ENCODE measurements at places on chromosomes 7 and 10. TPM values are rescaled to one million over a fixed set of nuclear protein-coding genes. Genes with fewer than 3 reads are reported as not detected.
A peak's percentile ranks its signal among the peaks of the same experiment; 100 is the strongest.

- no peak for DNase-seq
- no peaks in the 10 kb centered on the region for H3K27me3 ChIP-seq
- no peak overlapping the region for H3K27ac ChIP-seq
- peaks cover 25% of the 10 kb centered on the region for H3K4me1 ChIP-seq
- H3K4me3 ChIP-seq: no peak overlapping the region
These were observed 4.3 kb downstream of the SNX8 start for GRCh38 chr7:2309889-2310331.

DNA sequence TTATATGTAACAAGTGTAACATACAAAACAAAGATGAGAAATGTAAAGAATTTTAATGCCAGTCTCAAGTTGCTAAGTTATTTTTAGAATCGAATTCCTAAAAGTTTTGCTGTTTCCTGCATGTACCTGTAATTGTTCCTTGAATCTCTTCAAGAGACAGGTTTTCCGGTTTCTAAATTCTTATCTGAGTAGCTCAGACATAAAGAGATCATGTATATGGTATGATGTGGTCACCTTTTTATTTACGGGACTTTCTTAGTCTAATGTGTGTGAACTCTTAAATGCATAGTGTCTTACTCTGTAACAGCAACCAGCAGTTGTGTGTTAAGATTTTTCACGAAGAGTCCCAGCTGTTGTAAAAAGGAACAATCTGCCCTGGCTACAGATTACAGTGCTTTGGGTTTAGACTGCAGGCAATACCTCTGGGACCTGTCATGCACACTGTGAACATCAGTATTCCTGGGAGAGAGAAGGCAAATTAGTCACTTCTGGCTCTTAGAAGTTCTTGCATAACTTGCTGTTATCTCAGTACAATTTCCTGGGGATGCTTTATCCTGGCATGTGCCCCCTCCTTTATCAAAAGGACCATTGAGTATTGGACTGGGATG is 263.4 kb downstream of the BICC1 start:
- DNase-seq: no peak
- H3K4me1 ChIP-seq: peaks cover 33% of the 10 kb centered on the region
- H3K27me3 ChIP-seq: no peaks in the 10 kb centered on the region

DNA sequence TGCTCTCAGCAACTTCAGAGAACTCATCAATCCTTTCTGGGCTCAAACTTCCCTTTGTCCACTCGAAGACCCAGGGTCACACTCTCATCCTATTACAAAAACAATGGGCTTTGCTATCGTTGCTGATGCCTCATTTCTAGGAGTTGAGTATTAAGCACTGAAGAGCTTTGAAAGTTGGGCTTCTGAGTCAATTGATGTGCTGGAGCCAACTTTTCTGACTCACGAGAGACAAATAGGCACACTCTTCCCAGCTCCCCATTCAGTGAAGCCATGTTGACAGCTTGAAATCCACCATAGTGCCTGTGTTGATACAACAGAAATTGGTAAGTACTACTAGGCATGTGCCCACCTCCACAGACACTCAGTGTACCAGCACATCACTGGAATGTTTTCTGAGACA is 97.5 kb upstream of the PRSS58 start:
- no peak overlapping the region for H3K27ac ChIP-seq
- H3K36me3 ChIP-seq: no peaks in the 10 kb centered on the region
- no peaks in the 10 kb centered on the region for H3K4me1 ChIP-seq
- DNase-seq: no peak
- H3K27me3 ChIP-seq: no peaks in the 10 kb centered on the region
- no peak overlapping the region for H3K4me3 ChIP-seq

- no peak overlapping the region for H3K4me3 ChIP-seq
- H3K4me1 ChIP-seq: no peaks in the 10 kb centered on the region
- no peak overlapping the region for H3K27ac ChIP-seq
- H3K27me3 ChIP-seq: peaks cover 15% of the 10 kb centered on the region
- no peaks in the 10 kb centered on the region for H3K36me3 ChIP-seq
These were observed 60.5 kb upstream of the PRKCQ start for GRCh38 chr10:6640433-6641040.

GRCh38 chr7:25069900-25070443 is 55.1 kb downstream of the CYCS start:
- no peaks in the 10 kb centered on the region for H3K36me3 ChIP-seq
- no peak overlapping the region for H3K27ac ChIP-seq
- DNase-seq: no peak

DNA sequence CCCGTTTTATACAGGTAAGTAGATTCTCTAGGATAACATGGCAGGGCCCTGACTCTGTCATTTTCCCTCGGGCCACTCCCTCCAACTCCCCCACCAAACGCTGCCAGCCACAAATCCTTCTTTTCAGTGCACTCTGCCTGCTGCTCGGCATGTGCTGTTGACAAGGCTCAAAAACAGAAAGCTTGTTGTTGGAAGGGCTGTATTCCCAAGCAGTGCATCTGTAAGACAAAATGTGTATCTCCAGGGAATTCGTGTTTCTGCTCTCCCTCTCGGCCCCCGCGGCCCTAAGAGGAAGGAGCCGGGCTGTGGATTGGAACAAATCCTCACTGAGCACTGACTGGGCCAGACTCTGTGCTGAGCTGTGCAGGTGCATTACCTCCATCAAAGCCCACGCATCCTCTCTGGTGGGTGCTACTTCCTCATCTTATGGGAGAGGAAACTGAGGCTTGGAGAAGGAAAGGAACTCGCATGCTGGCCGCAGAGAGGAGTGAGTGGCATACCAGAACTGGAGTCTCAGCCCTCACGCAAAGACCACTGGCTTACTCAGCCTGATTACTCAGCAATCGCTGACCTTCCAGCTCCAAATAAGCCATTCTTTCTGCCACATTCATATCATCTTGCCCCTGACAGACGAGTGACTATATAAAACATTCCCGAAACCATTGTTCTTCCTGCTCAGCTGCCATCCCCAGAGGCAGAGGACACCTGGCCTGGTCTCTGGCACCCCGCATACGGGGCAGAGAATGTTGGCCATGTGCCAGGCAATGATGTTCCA is 33.5 kb upstream of the ENO4 start:
- no peaks in the 10 kb centered on the region for H3K36me3 ChIP-seq
- no peak overlapping the region for H3K27ac ChIP-seq
- no peak overlapping the region for H3K4me3 ChIP-seq
- H3K4me1 ChIP-seq: no peaks in the 10 kb centered on the region
- no peaks in the 10 kb centered on the region for H3K27me3 ChIP-seq

DNA sequence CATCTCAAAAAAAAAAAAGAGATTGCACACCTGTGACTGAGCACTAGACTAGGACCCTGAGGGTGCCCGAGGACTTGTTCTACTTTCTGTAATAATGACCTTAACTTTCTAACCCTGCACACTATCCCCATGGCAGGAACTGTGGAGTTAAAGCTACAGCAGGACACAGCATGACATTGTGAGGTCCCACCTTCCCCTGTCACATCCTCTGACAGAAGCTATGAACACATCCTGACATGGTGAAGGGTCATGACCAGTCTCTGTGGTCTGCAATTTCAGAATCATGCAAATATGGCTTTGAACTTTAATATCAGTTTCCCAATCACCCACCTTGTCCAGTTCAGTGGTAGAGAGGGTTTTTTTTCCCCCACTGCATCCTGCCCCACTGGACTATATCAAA is 18.5 kb upstream of the SAR1A start:
- no peak overlapping the region for H3K27ac ChIP-seq
- H3K36me3 ChIP-seq: no peaks in the 10 kb centered on the region
- no peak overlapping the region for H3K4me3 ChIP-seq
- H3K4me1 ChIP-seq: peaks cover 24% of the 10 kb centered on the region
- no peaks in the 10 kb centered on the region for H3K27me3 ChIP-seq
- DNase-seq: no peak

GRCh38 chr7:27245124-27245797 is 2.7 kb downstream of the EVX1 start:
- H3K36me3 ChIP-seq: no peaks in the 10 kb centered on the region
- no peak for DNase-seq
- peak overlapping the region; percentile 51 for H3K4me3 ChIP-seq
- no peak overlapping the region for H3K27ac ChIP-seq

- no peaks in the 10 kb centered on the region for H3K27me3 ChIP-seq
- DNase-seq: no peak
- H3K4me3 ChIP-seq: no peak overlapping the region
- H3K27ac ChIP-seq: no peak overlapping the region
- peaks cover 9% of the 10 kb centered on the region for H3K4me1 ChIP-seq
These were observed 118.7 kb upstream of the SEC61G start for GRCh38 chr7:54877683-54878082.

DNA sequence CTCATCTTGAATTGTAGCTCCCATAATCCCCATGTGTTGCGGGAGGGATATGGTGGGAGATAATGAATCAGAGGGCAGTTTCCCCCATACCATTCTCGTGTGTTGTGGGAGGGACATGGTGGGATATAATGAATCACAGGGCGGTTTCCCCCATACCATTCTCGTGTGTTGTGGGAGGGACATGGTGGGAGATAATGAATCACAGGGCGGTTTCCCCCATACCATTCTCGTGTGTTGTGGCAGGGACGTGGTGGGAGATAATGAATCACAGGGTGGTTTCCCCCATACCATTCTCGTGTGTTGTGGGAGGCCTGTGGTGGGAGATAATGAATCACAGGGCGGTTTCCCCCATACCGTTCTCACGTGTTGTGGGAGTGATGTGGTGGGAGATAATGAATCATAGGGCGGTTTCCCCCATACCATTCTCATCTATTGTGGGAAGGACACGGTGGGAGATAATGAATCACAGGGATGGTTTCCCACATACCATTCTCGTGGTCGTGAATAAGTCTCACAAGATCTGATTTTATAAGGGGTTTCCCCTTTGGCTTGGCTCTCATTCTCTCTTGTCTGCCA is 271.0 kb downstream of the MAD1L1 start:
- no peak overlapping the region for H3K27ac ChIP-seq
- no peak overlapping the region for H3K4me3 ChIP-seq
- no peaks in the 10 kb centered on the region for H3K4me1 ChIP-seq
- no peaks in the 10 kb centered on the region for H3K27me3 ChIP-seq
- H3K36me3 ChIP-seq: peaks cover 11% of the 10 kb centered on the region

DNA sequence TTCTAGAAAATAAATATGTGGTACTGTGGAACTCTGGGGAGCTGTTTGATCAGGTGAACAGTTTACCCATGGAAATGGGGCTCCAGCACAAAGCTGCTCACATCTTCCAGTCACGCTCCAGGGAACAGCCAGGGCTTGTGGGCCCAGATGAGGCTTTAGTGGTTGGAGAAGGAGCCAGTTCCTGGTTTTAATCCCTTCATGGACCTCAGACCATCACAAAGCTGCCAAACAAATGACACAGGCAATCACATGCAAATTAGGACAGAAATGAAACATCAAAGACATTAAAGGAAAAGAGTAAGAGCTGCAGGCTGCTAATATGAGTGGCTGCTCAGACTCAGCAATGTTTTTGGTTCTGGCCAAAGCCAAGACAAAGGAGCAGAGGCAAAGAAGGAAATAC is 2.2 kb upstream of the ATP6V0E2 start:
- no peak for DNase-seq
- H3K4me3 ChIP-seq: no peak overlapping the region
- H3K4me1 ChIP-seq: peaks cover 23% of the 10 kb centered on the region
- H3K36me3 ChIP-seq: no peaks in the 10 kb centered on the region
- H3K27me3 ChIP-seq: no peaks in the 10 kb centered on the region

DNA sequence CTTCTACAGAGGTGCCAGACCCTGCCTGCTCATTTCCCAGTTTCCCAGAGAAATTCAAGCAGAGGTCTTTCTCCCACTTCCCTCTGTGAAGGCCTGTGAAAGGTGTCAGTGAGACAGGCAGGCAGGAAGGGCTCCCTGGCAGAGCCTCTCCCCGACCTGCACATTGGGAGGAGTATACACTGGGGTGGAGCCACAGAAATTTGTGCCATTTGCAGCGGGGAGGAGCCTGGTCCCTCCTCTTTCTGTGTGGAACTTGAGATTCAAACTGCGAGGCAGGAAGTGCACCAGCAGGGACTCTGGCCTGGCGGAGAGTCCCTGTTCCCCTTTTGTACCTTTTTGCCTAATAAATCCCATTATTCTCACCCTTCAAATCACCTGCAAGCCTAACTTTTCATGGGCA is 54.6 kb upstream of the OPN4 start:
- H3K27me3 ChIP-seq: no peaks in the 10 kb centered on the region
- H3K27ac ChIP-seq: no peak overlapping the region
- no peaks in the 10 kb centered on the region for H3K4me1 ChIP-seq
- no peaks in the 10 kb centered on the region for H3K36me3 ChIP-seq
- DNase-seq: no peak

DNA sequence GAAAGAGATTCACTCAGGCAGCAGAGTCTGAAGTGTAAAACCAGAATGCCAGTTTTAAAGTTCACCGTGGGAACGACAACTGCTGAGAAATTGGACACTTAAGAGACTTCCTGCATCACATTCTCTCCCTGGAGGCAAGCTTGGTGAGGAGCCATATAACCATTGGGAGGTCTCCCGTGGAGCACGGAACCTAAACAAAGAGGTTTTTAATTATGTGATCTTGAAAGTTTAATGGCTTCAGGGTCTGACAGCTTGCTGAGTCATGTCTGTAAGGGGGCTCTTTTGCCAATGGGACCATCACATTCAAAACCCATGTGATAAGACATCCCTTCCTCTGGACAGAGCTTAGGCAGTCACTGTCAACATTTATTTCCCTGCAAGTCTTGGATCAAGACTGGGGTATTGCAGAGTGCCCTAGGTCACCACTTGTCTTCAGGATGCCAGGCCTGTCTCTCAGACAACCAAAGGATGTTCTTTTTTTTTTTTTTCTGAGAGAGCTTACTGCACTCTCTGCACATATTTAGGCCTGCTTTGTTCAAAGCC is 674.4 kb downstream of the TYW1 start:
- no peak overlapping the region for H3K27ac ChIP-seq
- no peaks in the 10 kb centered on the region for H3K27me3 ChIP-seq
- no peak for DNase-seq
- H3K4me1 ChIP-seq: no peaks in the 10 kb centered on the region
- no peak overlapping the region for H3K4me3 ChIP-seq

DNA sequence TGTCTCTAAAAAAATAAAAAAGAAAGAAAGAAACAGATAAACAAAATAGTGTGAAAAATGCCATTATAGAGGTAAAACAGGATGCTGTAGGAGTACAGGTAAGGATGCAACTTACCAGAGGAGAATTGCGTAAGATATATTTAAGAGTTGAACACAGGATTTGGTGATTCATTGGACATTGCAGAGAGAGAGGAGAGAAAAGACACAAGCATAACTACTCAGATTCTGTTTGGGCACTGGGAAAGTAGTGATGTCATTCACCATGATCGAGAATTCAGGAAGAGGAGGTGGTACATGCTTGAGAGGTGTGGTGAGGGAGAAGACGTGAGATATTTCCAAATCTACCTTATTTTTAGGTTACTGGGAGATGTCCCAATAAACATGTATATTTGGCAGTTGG is 97.6 kb downstream of the AASS start:
- no peak overlapping the region for H3K27ac ChIP-seq
- no peaks in the 10 kb centered on the region for H3K36me3 ChIP-seq

- no peak for DNase-seq
- H3K4me3 ChIP-seq: no peak overlapping the region
- no peak overlapping the region for H3K27ac ChIP-seq
- H3K27me3 ChIP-seq: no peaks in the 10 kb centered on the region
- H3K4me1 ChIP-seq: no peaks in the 10 kb centered on the region
These were observed 313.3 kb downstream of the FGFR2 start for GRCh38 chr10:121284936-121285335.

Gene TIAL1
- 53.6 TPM for total RNA-seq

Gene CTAGE15
- not detected for total RNA-seq

Gene ZNF212
- 8.8 TPM for total RNA-seq

All from esophagus muscularis mucosa (tissue), 4 donors.